ENCODE measurements at places on chromosomes 13 and 19. TPM values are rescaled to one million over a fixed set of nuclear protein-coding genes. Genes with fewer than 3 reads are reported as not detected.

Gene IRF3
- total RNA-seq: 59.1 TPM

Gene ZNF100
- total RNA-seq: 8.4 TPM

Gene CEACAM16
- total RNA-seq: not detected

Gene DNAAF3
- total RNA-seq: not detected

- H3K36me3 ChIP-seq: no peaks in the 10 kb centered on the region
- H3K27ac ChIP-seq: no peak overlapping the region
- no peaks in the 10 kb centered on the region for H3K27me3 ChIP-seq
- H3K4me3 ChIP-seq: no peak overlapping the region
These were observed 228.3 kb upstream of the IRS2 start for GRCh38 chr13:110014719-110015118.

- H3K27ac ChIP-seq: no peak overlapping the region
- no peak for DNase-seq
- no peaks in the 10 kb centered on the region for H3K4me1 ChIP-seq
These were observed 318.8 kb downstream of the TEX29 start for GRCh38 chr13:111639196-111639705.

DNA sequence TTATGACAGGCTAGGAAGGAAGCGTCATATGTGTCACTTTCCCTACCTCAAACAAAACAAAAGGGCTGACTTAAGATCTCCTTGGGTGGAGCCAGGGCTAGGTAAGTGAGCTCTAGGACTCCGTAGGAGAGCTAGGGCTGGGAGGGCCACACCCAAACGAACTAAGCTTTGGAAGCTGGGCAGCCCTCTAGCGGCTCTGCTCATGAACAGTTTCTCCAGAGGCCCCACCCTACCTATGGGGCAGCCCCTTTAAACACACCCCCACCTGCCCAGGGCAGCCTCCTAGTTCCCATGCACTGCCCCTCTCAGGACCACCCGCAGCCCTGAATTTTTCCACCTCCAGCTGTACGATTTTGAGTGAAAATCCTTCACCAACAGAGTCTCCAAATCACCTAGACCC, 3.5 kb downstream of the PEG3 start:
- no peaks in the 10 kb centered on the region for H3K27me3 ChIP-seq
- no peak for DNase-seq
- H3K36me3 ChIP-seq: no peaks in the 10 kb centered on the region

- no peaks in the 10 kb centered on the region for H3K27me3 ChIP-seq
- no peaks in the 10 kb centered on the region for H3K4me1 ChIP-seq
- DNase-seq: no peak
- H3K27ac ChIP-seq: no peak overlapping the region
These were observed 117.9 kb downstream of the ITGBL1 start for GRCh38 chr13:101570410-101570809.

- H3K27me3 ChIP-seq: no peaks in the 10 kb centered on the region
- H3K4me3 ChIP-seq: no peak overlapping the region
- peak overlapping the region; percentile 80 for H3K27ac ChIP-seq
- H3K4me1 ChIP-seq: peaks cover 78% of the 10 kb centered on the region
These were observed 91.8 kb upstream of the RAP2A start for GRCh38 chr13:97342136-97342535.

GRCh38 chr19:44903602-44904425, 1.8 kb upstream of the APOE start:
- peak; percentile 82 for DNase-seq
- peaks cover 35% of the 10 kb centered on the region for H3K36me3 ChIP-seq
- H3K27me3 ChIP-seq: peaks cover 24% of the 10 kb centered on the region
- H3K27ac ChIP-seq: no peak overlapping the region
- no peak overlapping the region for H3K4me3 ChIP-seq

DNA sequence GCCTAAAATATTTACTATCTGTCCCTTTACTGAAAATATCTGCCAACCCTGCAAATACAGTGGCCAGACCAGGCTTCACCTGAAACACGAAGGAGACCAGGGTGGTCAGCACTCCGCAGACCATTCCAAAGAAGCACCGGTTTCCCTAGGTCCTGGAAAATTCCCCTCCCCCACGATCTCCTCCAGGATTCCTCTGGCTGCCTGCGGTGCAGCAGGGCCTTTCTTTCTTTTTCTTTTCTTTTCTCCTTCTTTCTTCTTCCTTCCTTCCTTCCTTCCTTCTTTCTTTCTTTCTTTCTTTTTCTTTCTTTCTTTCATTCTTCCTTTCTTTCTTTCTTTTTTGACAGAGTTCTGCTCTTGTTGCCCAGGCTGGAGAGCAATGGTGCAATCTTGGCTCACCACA, 152.7 kb downstream of the USP12 start:
- no peak overlapping the region for H3K27ac ChIP-seq
- H3K36me3 ChIP-seq: no peaks in the 10 kb centered on the region

- H3K4me1 ChIP-seq: no peaks in the 10 kb centered on the region
- H3K27me3 ChIP-seq: no peaks in the 10 kb centered on the region
- no peak for DNase-seq
- H3K36me3 ChIP-seq: no peaks in the 10 kb centered on the region
These were observed 4.3 kb upstream of the RLN3 start for GRCh38 chr19:14023404-14024235.

Data from sigmoid colon (tissue), 7 donors.